ENCODE measurements at places on chromosomes 7 and 10.

DNA sequence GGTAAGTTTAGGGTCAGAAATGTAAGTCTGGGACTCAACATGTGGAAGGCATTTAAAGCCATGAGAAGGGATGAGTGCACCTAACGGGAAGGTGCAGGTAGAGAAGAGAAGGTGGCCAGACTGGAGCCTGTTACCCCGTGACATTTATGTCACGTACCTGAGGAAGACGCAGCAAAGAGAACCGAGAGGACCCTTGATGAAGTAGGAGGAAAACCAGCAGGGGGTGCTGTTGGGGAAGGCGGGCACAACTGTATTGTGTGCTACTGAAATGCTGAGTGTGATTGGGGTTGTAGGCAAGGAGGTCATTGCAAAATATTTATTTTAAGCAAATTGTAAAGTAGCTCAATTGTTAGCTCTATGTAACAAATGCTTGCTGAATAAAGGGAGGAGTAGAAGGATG, 338.2 kb upstream of the PRKCQ start:
- DNase-seq = no peak

DNA sequence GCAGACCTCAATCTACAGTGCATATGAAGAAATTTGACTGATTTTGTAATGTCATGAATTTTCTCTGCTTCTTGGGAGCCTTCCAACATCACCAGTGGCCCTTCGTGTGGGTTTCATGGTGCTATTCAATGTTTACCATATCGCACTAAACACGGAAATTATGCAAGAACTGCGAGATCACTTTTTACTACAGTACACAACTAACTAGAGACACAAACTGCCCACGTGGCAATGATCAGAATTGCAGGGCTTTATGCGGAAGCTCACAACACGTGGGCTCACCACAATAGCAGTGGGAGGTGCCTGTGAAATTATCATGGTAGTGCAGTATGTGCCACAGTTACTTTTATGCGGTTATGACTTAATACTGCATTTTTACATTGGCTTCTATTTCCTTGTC, 449.7 kb upstream of the KLF6 start:
- no peak for DNase-seq

DNA sequence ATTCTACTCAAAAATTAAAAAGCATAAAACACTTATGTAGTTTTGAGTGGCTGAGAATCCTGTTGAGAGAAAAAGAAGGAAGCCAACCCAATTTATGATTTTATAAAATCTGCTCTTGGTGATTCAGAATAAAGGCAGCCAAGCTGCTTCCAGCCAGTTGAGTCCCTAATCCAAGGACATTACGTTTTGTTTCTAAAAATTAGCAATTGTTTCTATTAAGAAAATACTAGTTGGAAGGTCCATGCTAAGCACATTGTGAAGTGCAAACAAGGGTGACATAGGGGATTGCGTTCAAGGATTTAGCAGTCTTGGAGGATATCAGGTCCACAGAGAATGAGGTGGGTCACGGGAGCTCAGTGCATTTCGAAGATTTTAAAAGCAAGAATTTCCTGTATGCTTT, 987.7 kb downstream of the TYW1 start:
- DNase-seq = no peak

DNA sequence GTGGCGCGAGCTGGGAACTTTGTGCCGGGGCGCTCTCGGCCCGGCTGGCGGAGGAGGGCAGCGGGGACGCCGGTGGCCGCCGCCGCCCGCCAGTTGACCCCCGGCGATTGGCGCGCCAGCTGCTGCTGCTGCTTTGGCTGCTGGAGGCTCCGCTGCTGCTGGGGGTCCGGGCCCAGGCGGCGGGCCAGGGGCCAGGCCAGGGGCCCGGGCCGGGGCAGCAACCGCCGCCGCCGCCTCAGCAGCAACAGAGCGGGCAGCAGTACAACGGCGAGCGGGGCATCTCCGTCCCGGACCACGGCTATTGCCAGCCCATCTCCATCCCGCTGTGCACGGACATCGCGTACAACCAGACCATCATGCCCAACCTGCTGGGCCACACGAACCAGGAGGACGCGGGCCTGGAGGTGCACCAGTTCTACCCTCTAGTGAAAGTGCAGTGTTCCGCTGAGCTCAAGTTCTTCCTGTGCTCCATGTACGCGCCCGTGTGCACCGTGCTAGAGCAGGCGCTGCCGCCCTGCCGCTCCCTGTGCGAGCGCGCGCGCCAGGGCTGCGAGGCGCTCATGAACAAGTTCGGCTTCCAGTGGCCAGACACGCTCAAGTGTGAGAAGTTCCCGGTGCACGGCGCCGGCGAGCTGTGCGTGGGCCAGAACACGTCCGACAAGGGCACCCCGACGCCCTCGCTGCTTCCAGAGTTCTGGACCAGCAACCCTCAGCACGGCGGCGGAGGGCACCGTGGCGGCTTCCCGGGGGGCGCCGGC, 870 bp downstream of the FZD1 start:
- DNase-seq = peak; percentile 52

- DNase-seq = no peak
Observed at GRCh38 chr7:16455591-16455990, 9.9 kb downstream of the SOSTDC1 start.

- no peak for DNase-seq
Observed at GRCh38 chr7:88090671-88091070, 129.2 kb downstream of the SRI start.

GRCh38 chr7:751826-752225, 24.7 kb upstream of the PRKAR1B start:
- no peak for DNase-seq

DNA sequence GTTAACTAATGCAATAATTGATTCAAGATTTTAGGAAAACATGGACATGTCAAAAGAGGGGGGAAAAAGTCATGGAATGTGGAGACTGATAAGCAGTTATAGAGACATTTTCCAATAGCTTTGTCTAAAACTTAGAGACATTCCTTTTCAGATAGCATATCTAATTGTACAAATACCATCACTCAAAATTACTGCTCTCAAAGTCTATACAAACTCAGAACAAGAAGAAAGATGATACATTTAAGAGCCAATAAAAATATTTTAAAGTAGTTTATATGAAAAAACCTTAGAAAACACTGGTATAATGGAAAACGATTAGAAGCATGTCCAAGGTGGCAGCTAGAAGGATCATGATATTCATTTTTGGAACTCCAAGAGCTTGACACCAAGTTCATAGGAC, 146.5 kb downstream of the DOCK4 start:
- DNase-seq = no peak

GRCh38 chr10:28087661-28088351, 88.9 kb upstream of the ODAD2 start:
- DNase-seq = no peak

DNA sequence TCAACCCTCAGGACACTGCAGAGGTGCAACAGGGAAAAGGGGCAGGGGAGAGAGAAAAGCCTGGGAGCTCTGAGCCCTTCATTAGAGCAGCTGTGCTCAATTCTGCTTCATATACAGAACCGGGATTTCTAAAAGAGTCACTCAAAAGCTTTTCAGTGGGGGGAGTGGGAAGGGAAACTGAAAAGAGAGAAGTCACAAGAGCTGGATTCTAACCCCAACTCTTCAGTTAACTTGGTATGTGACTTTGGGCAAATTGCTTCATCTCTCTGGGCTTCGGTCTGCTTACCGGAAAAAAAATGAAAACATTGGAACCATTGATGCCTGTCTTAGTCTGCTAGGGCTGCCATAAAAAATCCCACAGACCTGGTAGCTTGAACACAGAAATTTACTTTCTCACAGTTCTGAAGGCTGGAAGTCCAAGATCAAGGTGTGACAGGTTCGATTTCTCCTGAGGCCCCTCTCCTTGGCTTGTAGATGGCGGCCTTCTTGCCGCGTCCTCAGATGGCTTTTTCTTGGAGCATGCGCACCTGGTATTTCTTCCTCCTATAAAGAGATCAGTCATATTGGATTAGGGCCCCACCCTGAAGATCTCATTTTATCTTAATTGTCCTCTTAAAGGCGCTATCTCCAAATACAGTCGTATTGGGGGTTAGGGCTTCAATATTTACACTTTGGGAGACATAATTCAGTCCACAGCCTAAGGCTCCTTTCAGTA, 118.3 kb upstream of the KMT2E start:
- no peak for DNase-seq

DNA sequence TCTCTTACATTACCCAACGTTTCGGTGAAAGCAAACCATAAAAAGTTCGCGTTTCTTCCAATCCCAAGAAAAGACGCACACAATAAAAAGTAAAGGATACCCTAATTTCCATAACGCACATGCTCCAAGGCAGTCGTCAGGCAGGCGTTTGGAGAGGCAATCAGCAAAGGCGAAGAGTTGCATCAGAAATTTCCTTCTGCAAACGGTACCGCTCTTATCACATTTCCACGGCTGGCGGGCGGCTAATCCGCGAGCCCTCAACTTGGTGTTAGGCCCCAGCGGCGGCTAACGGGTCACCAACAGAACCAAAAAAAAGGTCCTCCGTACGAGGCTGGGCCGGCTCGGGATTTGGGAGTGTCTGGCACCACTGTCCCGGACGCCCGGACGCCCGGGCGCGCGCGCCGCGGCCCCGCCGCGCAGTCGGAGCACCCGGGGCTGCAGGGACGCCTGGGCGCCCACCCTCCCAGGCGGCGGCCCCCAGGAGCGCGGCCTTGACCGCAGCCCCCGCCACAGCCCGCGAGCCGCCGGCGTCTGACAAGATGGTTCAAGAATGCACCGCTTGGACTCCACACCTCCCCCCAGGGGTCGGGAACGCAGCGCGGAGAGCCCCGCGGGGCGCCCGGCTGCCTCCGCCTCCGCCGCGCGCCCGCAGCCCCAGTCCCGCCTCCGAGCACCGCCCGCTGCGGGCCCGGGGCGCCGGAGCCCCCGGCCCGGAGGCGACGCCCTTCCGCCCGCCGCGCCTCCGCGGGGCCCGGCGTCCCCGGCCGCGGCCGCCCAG, 9.8 kb upstream of the GRB10 start:
- no peak for DNase-seq

DNA sequence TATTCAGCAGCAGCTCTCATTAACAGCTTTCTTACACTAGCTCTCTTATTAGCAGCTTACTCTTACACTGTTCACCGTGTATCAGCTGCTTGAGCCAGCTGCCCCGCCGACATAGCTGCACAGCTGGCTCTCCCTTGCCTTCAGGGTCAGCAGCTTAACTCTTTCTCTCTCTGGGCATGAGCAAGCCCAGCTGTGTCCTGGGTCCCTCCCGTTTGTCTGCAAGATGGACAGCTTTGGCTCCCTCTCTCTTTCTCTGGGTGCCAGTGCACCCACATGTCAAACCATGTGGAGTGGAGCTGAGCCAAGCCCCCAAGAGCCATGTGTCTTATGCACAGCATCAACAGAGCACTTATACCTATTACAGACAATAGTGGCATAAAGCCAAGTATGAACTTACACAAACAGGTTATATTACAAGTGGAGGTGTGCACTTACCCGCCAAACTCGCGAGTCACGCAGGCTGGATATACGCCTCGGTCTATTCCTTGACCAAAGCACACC, 35.7 kb upstream of the MTPAP start:
- DNase-seq = no peak

DNA sequence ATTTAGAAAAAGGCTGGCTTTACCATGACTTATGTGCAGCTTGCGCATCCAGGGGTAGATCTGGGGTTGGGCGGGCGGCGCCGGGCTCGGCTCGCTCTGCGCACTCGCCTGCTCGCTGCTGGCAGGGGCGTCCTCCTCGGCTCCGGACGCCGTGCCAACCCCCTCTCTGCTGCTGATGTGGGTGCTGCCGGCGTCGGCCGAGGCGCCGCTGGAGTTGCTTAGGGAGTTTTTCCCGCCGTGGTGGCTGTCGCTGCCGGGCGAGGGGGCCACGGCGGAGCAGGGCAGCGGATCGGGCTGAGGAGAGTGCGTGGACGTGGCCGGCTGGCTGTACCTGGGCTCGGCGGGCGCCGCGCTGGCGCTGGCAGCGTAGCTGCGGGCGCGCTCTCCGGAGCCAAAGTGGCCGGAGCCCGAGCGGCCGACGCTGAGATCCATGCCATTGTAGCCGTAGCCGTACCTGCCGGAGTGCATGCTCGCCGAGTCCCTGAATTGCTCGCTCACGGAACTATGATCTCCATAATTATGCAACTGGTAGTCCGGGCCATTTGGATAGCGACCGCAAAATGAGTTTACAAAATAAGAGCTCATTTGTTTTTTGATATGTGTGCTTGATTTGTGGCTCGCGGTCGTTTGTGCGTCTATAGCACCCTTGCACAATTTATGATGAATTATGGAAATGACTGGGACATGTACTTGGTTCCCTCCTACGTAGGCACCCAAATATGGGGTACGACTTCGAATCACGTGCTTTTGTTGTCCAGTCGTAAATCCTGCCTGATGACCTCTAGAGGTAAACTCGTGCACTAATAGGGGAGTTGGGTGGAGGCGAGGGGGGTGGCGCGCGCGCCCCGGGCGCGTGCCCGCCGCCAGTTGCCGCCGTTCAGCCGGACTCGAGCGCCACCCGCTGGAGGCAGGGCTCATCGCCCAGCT, at the start of gene HOXA5:
Gene HOXA5, minus strand, starts transcription at position 659 of the 927 bp plus-strand sequence. Its CDS starts 74 bp downstream, at position 585.
- DNase-seq = no peak

- DNase-seq = no peak
Observed at GRCh38 chr7:131322061-131322460, 5.6 kb upstream of the MKLN1 start.

DNA sequence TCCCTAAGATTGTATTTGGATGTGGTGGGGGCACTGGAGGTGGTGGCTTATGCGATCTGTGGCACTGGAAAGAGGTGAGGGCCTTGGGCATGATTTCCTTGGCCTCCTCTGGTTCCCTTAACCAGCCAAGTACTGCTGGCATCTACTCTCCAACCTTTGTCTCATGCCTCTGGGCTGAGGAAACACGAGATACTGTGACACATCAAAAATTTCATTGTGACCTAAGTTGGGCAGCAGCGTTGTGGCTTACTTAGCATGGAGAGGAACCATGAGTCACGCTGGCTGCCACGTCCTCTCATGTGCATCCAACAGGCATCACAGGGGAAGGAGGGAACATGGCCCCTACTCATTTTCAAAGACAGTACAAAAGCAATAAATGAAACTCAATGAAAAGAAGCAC, 29.7 kb upstream of the GSDME start:
- no peak for DNase-seq

DNA sequence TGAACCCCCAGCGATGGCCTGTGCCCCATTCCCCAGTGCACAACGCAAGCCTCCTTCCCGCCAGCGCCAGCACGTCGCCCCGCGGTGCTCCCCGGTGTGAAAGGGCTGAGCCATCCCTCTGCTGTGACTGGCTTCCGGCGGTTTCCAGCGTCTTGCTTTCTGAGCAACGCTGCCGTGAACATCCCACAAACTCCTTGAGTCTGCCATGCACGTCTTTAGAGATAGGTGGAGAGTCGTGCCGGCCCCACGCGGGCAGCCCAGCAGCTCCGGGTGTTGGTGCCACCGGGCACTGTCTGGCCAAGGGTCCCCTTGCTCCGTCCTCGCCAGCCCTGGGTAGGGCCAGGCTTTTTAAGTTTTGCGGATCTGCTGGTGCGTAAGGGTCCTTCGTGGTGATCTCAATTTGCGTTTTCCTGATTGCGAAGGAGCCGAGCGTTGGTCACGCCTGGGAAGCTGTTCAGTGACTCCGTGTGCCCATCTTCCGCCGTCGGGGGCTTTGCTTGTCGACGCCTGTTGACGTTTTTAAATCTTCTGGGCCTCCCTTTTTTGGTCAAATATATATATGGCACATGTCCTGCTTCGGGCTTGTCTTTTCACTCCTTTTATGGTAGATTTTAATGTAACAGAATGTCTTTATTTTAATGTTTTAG, 70.6 kb downstream of the FOXL3 start:
- no peak for DNase-seq

Data from putamen (tissue), 1 donor.